ENCODE measurements at places on chromosomes 3 and 15. TPM values are rescaled to one million over a fixed set of nuclear protein-coding genes. Genes with fewer than 3 reads are reported as not detected.

Gene DLEC1
- 0.09 TPM for total RNA-seq

Gene ELL3
- total RNA-seq = 3.9 TPM

Gene TOPAZ1
- not detected for total RNA-seq

Gene GOLGA6L26
- total RNA-seq = not detected

Gene CELSR3
- 1.00 TPM for total RNA-seq
